ENCODE measurements at places on chromosomes 7 and 10.

- no peak for DNase-seq
These were observed 738.6 kb upstream of the LRRTM3 start for GRCh38 chr10:66187053-66187733.

- DNase-seq: no peak
These were observed 146.1 kb downstream of the VPS50 start for GRCh38 chr7:93378131-93378760.

- no peak for DNase-seq
These were observed 762.9 kb downstream of the GRM8 start for GRCh38 chr7:126489874-126490273.

GRCh38 chr7:107248551-107249316, 79.9 kb downstream of the HBP1 start:
- no peak for DNase-seq

GRCh38 chr7:41731493-41732435, 28.9 kb upstream of the INHBA start:
- no peak for DNase-seq

DNA sequence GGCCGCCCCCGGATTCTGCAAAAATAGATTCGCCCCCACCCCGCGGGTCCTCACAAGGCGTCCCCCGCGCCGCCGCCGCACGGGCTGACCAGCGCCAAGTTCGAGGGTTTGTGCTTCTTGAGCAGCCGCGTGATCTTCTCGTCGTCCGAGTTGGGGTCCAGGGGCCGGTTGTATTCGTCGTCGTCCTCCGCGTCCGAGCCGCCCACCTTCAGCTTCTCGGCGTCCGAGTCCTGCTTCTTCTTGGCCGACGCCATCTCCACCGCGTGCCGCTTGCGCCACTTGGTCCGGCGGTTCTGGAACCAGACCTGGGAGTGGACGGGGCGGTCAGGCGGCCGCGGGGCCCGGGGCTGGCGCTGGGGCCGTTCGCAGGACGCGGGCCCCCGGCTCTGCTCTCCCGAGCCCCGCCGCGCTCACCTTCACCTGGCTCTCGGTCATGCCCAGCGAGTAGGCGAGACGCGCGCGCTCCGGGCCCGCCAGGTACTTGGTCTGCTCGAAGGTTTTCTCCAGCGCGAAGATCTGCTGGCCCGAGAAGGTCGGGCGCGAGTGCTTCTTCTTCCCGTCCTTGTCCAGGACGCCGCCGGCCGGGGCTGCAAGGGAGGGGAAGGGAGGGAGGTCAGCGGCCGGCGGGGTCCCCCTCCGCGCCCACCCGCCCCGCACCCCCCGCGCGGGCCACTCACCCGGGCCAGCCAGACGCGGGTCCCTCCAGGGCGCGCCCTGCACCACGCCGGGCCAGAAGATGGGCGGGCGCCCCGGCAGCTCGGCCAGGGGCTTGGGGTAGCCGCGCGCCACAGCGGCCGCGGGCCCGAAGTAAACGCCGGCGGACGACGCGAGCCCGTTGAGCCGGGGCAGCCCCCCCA, 853 bp downstream of the NKX6-2 start:
- DNase-seq: no peak

DNA sequence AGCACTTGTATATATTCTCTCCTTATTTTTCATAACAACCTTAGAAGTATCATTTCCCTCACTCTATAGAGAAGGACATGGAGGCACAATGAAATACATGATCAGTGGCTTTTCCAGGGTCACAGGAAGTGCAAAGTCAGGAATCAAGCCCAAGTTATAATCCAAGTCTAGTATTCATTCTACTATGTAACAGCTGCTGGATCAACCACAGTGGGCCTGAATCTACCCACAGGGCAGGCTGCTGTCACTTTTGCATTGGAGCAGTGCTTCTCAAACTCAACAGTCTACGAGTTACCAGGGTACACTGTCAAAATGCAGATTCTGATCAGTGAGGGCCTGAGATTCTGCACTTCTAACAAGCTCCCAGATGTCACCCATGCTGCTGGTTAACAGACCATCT, 18.3 kb downstream of the ZDHHC16 start:
- no peak for DNase-seq

GRCh38 chr7:47432671-47433563, 149.0 kb downstream of the TNS3 start:
- DNase-seq: no peak

- no peak for DNase-seq
These were observed 139.0 kb upstream of the FZD8 start for GRCh38 chr10:35780970-35781642.

DNA sequence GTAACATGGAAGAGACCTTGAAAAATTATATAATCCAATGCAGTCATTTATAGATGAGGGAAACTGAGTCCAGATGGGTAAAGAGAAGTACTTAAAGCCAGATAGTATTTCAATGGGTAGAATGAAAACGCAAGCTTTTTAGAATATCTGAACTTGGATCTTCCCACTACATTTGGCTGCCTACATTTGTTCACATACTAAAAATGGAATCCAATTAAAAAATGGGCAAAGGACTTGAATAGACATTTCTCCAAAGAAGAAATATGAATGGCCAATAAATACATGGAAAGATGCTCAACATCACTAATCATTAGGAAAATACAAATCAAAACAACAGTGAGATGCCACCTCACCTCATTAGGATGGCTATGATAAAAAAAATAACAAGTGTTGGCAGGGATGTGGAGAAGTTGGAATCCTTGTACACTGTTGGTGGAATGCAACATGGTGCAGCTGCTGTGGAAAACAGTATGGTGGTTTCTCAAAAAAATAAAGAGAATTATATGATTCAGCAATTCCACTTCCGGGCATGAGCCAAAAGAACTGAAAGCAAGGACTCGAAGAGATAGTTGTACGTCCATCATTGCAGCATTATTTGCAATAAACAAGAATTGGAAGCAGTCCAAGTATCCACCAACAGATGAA, 188.0 kb downstream of the FRMD4A start:
- no peak for DNase-seq

- DNase-seq: no peak
These were observed 405.0 kb upstream of the ZMIZ1 start for GRCh38 chr10:78663721-78664120.

GRCh38 chr7:134505856-134506255, 21.5 kb upstream of the AKR1B10 start:
- DNase-seq: no peak

- DNase-seq: no peak
These were observed 350.3 kb upstream of the POT1 start for GRCh38 chr7:125279961-125280360.

DNA sequence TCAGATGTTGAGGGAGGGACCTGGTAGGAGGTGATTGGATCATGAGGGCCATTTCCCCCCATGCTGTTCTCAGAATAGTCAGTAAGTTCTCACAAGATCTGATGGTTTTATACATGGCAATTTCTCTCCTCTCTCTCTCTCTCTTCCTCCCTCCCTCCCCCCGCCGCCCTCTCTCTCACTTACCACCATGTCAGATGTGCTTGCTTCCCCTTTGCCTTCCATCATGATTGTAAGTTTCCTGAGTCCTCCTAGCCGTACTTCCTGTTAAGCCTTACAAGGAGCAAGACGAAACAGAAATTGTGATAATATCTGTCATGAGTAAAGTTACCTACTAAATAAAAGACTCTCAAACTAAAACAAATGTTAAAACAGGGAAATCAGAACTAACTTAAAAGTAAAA, 19.9 kb upstream of the GPR141 start:
- no peak for DNase-seq

GRCh38 chr10:114683593-114683992, 25.5 kb upstream of the ABLIM1 start:
- no peak for DNase-seq

Measured in ascending aorta (tissue), 2 donors.